ENCODE measurements at places on chromosomes 6 and 20. TPM values are rescaled to one million over a fixed set of nuclear protein-coding genes. Genes with fewer than 3 reads are reported as not detected.

Gene WFDC2
- 1.6 TPM for total RNA-seq

Gene RGS17
- total RNA-seq, result 8.7 TPM

Gene SMPD2
- total RNA-seq, result 50.0 TPM

Gene HDDC2
- 88.8 TPM for total RNA-seq

Gene PACSIN1
- 0.18 TPM for total RNA-seq

Gene SLC4A11
- total RNA-seq, result 144 TPM

Gene DBNDD2
- total RNA-seq, result 55.4 TPM
